ENCODE measurements at places on chromosomes 5 and 9.

- no peak for DNase-seq
Measured at GRCh38 chr9:101445353-101446029, 9.9 kb upstream of the ALDOB start.

GRCh38 chr9:120570296-120570695, 9.7 kb downstream of the CDK5RAP2 start:
- DNase-seq, result no peak

DNA sequence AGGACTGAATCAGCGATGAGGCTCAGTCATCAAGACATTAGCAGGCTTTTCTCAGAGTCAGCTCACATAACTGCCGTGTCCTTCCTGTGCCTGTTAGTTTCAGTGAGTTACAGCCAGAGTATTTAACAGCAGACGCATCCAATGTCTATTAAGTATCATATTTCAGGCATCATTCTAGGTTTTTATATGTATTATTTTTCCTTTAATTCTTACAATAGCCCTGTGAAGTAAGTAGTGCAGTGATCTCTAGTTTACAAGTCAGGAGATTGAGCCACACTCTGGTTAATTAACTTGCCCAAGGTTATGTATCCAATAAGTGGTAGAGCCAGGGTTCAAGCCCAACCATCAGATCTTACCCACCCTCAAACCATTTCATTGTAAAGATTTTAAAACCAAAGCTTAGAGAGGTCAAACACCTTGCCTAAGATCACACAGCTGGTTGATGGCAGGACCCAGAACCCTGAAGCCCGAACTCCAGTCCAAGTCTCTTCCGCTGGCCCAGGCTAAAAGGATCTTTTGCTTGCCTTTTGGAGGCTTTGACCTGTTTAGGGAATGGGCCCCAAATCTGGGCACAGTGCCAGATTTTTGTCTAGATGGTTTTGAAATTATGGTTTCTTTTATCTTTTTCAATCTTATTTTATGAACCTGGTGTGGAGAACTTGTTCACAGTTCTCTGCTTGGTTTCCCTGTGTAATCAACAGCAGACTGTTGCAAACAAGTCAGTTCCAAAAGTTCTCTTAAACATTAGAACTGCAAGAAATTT, 261.2 kb upstream of the CLINT1 start:
- DNase-seq, result no peak

DNA sequence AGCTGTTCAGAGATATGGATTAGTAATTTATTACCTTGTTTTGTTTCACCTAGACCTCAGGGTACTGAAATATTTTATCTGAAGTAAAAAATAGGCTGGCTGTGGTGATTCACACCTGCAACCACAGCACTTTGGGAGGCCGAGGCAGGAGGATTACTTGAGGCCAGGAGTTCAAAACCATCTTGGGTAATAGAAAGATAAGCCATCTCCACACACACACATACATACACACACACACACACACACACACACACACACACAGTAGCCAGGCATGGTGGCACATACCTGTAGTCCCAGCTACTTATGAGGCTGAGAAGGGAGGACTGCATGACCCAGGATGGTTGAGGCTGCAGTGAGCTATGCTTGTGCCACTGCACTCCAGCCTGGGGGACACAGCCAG, 3.7 kb downstream of the ANXA2R start:
- no peak for DNase-seq

GRCh38 chr9:87685441-87685840, 40.5 kb upstream of the CTSL start:
- DNase-seq, result no peak

DNA sequence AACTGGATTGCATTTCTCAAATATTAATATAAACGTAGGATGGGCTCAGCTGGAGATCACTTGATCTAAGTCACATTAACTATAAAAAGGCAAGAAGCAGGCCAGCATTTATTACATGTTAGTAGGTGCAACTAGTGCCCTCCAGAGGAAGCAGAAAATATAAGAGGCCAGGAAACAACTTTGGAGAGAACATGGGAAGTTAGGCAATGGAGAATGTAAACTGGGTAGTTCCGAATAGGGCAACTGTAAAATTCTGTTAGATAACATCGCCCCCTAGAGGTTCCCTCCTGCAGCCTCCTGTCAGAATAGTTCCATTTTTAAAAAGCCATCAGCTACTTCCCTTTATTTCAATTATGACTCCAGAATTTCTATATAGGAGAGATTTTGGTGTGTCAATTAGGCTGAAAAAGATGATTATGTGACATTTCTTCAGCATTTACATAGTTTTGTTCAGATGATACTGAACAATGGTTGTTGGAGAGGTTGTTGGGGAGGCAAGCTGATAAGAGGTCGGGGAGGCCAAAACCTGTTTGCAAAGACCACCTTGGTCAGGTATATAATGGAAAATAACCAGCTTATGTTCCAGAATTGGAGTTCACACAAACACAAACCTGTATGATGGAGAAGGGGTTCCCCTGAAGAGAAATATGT, 22.4 kb downstream of the CCL28 start:
- DNase-seq, result peak; percentile 36

- peak; percentile 33 for DNase-seq
Measured at GRCh38 chr5:79702606-79703380, 13.2 kb downstream of the CMYA5 start.

- DNase-seq, result no peak
Measured at GRCh38 chr5:179801304-179802206, 5.1 kb downstream of the MGAT4B start.

GRCh38 chr9:77697238-77697984, 49.3 kb upstream of the GNA14 start:
- no peak for DNase-seq

GRCh38 chr9:37117956-37118355, 2.4 kb upstream of the ZCCHC7 start:
- no peak for DNase-seq

DNA sequence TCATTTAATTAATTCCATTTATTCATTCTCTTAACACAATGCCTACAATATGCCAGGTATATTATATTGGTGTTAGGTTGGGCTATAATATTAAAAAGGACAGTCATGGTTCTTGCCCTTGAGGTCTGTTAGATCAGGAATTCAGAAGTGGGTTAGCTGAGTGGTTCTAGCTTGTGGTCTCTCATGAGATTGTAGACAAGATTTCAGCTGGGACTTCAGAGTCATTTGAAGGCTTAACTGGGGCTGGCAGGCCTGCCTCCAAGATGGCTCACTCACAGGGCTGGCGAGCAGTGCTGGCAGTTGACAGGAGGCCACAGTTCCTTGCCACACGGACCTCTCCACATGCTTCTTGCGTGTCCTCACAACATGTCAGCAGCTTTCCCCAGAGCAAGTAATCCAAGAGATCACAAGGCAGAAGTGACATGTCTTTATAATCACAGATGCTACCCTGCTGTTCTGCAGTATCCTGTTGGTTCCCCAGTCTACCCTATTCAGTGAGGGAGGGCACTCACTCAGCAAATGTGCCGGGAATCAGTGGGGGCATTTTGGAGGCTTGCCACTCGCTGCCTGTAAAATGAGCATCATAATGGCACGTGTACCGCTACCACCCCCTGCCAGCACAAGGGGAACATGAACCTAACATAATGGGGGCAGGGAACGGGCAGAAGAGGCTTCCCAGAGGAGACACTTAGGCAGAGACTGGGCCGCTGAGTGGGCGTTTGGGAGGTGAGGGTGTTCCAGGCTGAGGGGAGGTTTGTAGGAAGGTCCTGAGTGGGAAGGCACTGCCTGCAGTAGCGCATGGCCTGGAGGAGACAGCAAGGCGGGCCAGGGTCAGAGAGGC, 70.0 kb downstream of the EXOSC2 start:
- no peak for DNase-seq

DNA sequence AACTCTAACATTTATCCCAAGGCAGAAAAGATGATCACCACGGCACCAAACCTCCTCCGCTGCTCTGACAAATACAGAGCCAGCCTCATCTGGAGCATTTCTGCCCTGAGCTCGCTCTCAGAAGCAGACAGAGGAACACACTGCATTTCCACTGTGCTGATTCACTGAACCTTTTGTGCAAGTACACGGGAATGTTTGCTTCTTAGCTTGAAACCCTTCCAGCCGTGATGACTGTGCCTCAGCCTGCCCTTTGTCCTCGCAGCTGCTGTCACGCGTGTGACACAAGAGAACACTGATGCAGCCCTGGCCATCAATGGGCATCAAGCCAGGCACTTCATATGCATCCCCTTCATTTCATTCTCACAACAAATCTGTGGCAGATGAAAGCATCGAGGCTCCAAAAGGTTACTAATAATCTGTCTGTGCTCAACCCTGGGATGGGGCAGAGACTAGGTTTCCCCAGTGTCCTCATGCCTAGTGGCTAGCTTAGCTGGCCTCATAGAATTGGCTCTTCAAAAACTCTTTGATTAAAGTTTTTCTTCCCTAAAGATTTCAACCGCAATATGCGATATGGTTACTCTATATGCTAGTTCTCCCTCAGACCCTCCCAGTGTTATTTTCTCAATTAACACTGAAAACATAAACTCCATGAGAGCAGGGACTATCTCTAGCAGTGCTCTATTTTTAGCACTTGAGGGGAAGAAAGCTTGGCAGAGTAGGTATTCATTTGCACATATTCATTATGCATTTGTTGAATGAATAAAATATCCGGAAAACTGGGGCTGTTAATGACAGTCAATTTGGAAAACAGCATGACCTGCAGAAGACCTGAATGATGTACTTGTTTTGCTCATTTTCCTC, 7.3 kb downstream of the CDC14B start:
- DNase-seq, result no peak

GRCh38 chr5:76445063-76445462, 42.0 kb downstream of the IQGAP2 start:
- no peak for DNase-seq

GRCh38 chr5:68047035-68047434, 168.5 kb upstream of the PIK3R1 start:
- no peak for DNase-seq

DNA sequence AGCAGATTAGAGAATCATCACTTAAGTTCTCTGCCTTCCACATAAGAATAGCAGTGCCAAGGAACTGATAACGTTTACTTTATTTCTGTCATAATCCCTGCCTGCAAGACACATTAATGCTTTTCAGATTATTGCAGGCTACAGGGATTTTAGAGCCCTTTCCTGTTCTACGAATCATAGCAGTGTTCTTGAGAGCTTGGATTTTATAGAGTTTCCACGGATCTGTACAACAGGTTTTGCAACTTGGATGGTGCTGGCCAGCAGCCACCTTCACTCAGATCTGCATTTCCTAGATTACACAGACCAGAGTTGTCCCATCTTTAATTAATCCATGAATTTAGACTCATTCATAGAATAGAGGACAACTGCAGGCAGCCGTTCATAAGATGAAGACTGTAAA, 38.1 kb downstream of the SLC12A2 start:
- DNase-seq, result no peak

DNA sequence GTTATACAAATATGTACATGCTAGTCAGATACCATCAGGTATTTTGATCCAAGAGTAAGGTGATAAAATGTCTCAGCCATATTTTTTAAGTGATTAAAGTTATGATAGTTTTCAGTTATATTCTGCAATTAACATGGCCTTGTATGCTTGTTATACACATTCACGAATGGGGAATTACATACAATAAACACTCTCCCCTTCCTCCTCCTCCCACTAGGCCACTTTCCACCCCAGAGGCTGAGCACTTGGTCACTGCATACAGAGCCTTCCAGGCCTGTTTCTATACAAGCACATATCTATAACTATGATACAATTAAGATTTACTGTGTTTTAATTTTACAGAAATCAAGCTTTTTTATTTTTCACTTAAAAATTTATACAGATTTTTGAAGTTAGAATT, 104.7 kb upstream of the PIK3R1 start:
- DNase-seq, result no peak

- no peak for DNase-seq
Measured at GRCh38 chr5:190366-191035, 794 bp upstream of the LRRC14B start.

GRCh38 chr5:122163121-122164069, 34.0 kb downstream of the ZNF474 start:
- no peak for DNase-seq

DNA sequence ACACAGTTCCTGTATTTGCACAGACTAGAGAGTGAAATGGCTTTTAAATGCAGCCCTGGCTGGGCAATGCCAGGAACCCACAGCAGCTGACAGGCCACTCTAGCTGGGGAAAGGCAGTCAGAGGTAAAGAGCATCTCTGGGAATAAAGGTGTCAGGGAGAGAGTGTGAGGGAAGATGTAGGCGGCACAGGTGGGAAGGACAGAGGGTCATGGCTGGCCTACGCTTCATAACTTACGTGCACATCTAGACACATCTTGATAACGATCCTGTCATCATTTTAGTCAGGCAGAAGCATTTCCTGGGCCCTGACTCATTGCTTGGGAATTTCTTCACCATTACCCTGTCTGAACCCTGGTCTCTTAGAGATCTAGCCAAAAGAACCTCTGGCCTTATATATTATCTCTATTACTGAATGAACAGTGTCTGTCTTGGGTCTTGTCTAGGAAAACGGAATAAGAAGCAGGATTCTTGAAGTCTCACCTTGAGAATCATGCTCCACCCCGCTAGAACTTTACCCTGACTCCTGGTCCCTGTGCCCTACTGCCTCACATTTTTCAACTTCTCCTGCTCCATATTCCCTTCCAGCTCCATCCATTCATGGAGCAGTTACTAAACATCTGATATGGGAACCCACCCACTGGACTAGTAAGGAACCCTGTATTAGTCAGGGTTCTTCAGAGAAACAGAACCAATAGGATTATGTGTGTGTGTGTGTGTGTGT, 106.4 kb upstream of the ELL2 start:
- DNase-seq, result no peak

DNA sequence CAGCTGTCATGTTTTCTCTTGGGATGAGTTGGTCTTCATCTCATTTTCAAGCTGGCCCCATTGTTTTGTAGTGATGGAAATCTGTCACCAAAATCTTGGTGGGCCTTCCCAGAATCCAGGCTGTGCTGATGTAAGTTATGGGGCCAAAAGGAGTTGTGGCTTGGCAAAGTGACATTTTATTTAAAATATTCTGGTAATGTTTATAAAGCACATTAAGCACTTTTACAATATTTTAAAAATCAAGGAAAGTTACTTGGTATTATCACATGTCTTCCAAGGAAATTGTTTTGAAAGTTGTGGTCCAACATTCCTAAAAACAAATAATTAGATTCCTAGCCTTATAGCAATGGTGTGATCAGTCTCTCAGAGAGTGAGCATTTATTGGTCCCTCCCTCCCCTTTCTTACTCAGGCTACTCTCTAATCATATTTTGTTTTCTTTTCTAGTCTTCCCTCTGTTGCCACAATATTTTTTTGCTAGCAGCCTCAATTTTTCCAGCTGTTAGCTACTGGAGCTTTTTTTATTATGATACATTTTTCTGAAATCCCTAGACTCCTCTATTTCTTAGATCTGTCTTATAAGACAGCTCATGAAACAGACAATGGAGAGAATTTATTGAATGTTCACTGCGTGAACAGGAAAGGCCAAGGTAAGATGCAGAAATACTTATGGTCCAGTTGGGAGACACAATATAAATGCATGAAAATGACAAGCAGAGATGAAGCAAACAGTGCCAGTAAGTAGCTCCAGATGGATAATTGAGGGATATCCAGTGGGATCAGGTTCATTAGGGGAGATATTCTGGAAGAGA, 408.1 kb upstream of the ZNF608 start:
- no peak for DNase-seq

GRCh38 chr9:125393426-125393825, 131.8 kb downstream of the GAPVD1 start:
- no peak for DNase-seq

Data from WERI-Rb-1 (cell line).